NCI-H510A (cell line): ENCODE measurements at places on chromosomes 1 and 21.

DNA sequence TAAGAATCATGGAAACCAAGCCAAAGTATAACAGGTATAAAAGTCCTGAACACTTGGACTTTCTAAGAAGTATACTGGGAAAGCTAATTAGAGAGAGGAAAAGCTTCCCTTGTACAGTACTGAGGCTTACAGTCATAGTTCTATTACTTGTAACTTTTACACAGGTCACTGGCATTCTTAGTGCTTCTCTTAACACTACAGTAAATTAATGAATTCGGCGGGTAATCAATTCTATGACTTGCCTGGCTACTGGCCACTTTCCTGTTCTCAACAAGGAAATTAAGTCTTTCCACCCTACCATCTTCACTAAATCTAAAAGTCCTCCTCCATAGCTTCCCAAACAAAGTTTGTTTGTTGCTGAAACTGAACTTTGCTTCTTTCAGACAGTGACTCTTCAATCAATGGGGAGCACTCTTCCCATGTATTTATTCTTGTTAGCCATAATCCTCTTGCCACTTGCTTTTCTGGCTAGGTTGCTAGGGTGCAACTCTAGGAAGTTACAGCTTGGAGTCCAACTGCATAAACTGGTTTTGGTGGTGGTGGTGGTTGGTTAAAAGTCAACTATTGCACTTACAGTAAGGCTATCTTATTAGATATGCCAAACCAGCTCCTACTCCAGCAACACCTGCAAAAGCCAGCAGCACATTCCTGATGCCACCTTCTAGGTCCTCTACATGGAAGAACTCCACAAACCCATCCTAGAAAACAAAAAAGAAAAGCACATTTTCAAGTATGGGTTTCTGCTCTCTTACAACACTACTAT is 2.4 kb downstream of the MCL1 start:
- DNase-seq: no peak

DNA sequence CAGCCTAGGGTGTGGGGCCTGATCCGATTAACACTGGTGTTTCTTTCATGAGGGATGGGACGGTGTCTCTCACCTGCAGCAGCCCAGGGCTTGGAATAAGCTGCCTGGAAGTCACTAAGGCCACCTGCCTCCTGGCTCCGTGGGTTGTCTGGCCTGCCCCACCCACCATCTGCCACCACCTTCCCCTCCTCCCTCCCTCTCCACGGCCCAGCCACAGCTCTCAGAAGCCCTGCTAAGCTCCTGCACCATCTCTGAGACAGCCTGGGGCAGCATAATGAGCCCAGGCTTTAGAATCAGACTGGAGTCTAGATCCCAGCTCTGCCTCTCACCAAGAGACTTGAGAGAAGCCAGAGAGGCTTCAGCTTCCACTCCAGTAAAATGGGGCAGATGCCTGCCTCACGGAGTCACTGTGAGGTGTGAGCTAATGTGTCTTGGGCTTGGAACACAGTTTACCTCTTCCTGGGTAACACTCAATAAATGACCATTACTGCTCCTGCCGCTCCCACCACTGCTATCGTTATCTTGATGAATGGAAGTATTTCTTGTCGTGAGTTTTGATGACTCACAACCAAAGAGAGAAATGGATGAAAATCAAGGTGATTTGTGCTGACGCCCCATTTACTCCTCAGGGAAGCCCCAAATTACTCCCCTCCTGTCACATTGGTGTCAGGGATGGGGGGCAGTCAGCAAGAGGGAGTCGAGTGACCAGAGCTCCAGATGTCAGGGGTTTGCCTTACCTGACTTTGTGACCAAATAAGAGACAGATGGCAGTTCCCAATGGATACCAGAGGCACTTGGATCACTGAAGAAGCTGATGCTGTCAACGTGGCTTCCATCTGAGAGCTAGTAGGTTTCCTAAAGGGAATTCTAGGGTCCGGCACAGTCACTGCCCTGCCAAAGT is 23.5 kb upstream of the C1QA start:
- no peak for DNase-seq

GRCh38 chr1:161082996-161083747 is 6.2 kb downstream of the NECTIN4 start:
- peak; percentile 52 for DNase-seq

GRCh38 chr1:234961456-234962339 is 166.9 kb downstream of the TOMM20 start:
- DNase-seq: no peak

DNA sequence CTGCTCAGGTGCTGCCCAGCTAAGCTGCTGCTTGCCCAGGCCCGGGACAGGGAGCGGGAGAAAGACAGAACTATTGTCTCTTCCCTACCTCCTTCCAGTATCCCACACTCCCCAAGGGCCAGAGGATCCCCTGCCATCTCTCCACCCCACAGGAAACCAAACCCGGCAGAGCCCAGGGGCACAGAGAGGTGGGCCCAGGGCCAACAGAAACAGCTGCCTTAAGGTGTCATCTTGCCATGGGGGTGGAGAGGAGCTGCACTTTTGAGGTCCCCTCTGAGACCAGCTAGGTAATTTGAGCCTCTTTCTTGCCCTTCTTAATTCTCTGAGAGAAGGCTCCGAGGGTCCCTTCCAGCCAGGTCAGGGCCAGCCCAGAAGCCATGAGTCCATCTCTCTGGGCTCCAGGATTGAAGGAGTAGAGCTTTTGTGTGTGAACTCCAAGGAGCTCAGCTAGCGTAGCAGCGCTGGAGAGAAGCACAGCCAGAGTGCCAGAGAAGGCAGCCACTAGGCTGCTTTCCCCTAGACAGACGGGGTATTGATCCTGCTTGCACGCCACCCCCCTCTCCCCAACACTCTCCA is 9.7 kb upstream of the GPR61 start:
- no peak for DNase-seq

GRCh38 chr1:119674835-119675289 is 26.8 kb upstream of the ZNF697 start:
- DNase-seq: peak; percentile 73

DNA sequence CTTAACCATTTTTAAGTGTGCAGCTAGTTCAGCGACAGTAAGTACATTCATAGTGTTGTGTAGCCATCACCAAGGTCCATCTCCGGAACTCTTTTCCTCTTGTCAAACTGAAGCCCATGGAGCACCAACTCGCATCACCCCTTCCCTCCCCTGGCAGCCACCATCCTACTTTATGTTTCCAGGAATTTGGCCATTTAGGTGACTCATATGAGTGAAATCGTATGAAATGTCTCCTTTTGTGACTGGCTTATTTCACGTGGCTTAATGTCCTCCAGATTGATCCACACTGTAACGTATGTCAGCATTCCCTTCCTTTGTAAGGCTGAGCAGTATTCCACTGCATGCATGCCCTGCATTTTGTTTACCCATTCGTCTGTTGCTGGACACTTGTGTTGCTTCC is 2.5 kb downstream of the COL6A2 start:
- DNase-seq: no peak

GRCh38 chr1:14003552-14003951 is 303.6 kb downstream of the PRDM2 start:
- no peak for DNase-seq

DNA sequence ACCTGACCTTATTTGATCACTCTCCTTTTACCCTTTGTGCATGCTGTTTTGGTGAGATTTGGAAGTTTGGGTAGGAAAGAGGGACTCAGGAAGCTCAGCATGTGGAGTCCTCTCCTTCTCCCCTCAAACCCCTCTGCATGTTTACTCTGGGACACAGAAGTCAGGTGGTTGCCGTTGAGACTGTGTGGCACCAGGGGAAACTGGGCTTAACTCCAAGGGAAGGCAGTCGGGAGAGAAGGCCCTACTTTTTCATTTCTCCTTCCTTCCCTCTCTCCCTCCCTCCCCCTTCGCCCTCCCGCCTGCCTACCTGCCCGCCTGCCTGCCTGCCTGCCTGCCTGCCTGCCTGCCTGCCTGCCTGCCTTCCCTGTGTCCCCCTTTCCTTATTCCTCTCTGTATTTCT is 34.8 kb upstream of the TTC22 start:
- DNase-seq: no peak

DNA sequence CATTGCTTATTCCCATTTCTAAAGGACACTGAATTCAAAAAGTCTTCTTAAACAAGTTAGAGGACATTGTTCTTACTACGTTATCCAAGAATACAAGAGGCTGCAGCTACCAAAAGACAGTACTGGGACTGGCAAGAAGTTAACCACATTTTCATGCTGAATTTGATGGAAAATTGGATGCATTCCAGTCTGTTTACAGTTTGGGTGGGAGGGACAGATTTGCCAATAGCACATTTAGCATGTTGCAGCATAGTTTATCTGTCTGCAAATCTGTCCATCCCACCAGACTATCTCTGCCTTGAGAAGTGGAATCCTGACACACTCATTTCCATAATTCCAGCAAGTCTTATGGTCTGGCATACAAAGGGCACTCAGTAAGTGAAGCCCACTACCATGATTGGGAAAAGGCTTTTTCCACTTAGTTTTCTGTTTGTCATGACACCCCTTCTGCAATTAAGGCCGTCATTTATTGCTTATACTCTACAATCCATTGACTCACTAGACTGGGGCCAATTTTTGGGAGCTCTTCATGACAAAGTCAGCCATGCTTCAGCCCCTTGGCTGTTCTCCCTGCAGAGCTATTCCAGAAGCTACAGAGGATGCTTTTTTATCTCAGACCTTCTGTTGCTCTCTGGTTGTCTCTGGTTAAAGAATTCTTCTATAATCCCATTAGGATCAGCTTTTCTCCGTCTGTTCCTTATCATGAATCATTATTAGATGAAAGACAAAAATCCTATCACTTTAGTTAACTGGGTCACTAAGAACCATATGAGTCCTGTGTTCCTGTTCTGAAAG is 355.8 kb upstream of the PTBP2 start:
- no peak for DNase-seq

DNA sequence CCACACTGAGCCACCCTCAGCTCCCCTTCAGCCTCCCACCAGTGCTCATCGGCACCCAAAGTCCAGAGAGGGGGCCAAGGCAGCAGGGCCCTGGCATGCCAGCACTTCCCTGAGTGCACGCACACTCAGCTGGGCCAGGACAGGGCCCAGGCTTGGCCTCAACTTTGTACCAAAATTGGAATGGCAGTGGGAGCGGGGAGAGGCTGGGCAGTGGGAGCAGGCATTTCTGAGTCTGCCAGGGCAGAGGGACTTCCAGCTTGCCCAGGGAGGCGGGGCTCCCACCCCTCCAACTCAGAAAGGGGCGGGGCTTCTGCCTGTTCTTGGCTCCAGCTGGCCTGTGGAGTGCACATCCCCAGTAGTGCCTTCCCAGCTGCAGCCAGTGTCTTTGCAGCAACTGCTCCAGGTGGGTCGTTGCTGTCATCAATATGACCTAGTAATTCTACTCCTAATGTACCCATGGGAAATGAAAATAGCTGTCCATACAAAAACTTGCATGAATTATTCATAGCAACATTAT is 10.3 kb upstream of the SNX7 start:
- DNase-seq: no peak

- DNase-seq: no peak
Observed at GRCh38 chr1:24157918-24158481, 15.1 kb upstream of the IL22RA1 start.

GRCh38 chr1:174218983-174219382 is 59.7 kb downstream of the RABGAP1L start:
- no peak for DNase-seq

DNA sequence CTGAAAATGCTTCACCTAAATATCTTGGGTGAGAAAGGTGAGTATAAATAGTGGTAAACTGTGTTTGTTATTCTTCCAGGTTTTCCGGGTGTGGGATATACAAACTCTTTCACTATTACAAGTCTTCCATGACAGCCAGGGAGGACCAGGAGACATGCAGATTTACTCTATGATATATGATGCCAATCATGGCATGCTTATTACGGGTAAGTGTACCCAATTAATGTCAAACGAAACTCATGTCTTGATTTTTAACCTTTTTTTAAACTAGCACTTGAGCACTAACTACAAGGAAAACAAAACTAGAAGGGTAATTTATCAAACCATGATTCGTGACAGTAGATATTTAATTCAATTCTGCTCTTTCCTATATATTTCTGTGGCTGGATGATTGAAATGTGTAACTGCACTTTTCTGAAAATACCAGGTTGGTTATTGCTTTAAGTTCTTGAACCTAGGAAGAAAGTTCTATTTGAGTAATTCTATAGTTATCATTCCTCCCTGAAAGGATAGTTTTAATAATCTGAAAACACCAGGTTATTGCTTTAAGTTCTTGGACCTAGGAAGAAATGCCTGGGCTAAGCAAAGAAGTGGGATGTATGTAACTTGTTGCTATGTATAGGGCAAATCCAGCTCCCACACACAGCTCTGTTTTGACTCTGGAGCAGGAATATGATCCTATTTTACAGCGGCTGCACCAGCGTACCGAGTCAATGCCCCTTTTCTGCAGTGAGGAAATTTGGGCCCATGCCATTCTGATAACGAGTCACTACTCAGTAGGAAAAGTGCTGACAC is 86.4 kb downstream of the WDR64 start:
- no peak for DNase-seq

GRCh38 chr1:244988521-244988920 is 124.2 kb upstream of the HNRNPU start:
- DNase-seq: no peak

DNA sequence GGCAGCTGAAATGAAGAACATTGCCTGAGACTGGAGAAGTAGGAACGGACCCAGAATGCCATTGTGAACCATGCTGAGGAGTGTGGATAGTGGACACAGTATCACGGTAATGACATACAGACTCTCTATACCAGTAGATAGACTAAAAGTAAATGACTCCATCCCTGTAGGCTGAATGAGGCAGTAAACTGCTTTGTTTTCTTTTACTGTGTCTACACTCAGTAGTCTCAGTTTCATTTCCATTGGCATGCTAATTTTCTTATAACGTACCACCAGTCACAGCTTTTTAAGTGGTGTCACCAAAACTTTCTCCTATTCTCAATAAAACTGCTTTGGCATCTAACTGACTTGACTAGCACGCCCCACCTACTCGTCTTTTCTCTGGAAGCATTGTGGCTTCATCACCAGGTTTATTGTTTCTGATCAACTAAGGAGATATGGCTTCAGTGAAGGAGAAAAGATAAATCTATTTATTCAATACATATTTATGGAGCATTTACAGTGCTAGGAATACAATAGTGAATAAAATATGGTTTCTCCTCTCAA is 8.4 kb upstream of the ZNF697 start:
- DNase-seq: no peak

- DNase-seq: no peak
Observed at GRCh38 chr1:223508796-223509195, 115.6 kb downstream of the CCDC185 start.

GRCh38 chr1:196121181-196121580 is 487.1 kb downstream of the KCNT2 start:
- no peak for DNase-seq

- DNase-seq: peak; percentile 50
Observed at GRCh38 chr1:6347641-6348487, 45.7 kb downstream of the ACOT7 start.

DNA sequence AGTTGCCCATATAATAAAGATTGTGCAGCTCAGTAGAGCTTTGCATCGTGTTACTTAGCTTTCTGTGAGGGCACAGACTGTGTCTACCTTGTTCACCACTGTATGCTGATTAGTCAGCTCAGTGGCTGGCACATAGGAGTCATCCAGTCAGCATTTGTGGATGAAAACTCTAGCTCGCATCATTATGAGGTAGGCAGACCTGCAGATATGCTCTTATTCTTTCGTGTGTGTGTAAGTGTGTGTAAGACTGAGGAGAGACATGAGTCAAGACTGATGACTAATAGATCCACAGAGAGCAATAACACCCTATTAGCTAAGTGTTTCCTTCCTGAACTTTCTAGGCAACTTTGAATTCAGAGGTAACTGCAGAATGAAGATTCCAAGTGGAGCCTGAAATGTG is 17.1 kb downstream of the TTF2 start:
- DNase-seq: no peak

GRCh38 chr1:190001187-190001586 is 476.5 kb downstream of the BRINP3 start:
- DNase-seq: no peak

- DNase-seq: peak; percentile 24
Observed at GRCh38 chr1:172449585-172450523, 6.0 kb upstream of the PIGC start.
